ENCODE measurements at places on chromosomes 4 and X.

DNA sequence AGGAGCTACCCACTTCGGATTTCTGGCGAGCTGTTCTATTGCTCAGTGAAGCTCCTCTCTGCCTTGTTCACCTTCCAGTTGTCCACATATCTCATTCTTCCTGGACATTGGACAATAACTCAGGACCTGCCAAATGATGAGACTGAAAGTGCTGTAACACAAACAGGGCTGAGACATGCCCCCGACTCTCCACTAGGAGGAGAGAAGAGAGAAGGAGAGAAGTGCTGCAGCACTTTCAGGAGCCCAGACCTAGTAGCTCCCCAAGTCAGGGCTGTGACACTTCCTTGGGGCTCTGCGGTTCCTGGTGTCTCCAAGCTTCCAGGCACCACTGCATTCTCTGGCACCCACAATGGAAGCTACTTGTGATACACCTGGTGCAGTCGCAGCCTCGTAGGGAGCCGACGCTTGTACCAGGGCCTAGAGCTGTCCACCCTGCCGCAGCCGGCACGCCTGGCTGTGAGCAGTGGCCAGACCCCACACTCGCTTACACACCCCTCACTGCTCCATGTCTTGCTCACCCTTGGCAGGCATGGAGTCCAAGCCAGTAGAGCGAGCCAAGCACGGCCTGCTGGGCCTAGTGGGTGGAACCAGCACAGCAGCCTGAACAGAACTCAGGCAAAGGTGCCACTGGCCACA lies 234.9 kb downstream of the TECRL start:
- DNase-seq, result no peak

GRCh38 chr4:99652596-99653436 lies 4.8 kb downstream of the C4orf54 start:
- no peak for DNase-seq

GRCh38 chr4:101171747-101172146 lies 175.6 kb downstream of the PPP3CA start:
- DNase-seq, result no peak

GRCh38 chrX:23403849-23404248 lies 69.2 kb downstream of the PTCHD1 start:
- no peak for DNase-seq

- DNase-seq, result no peak
These were observed 58.0 kb downstream of the FBXO8 start for GRCh38 chr4:174225349-174226049.

- no peak for DNase-seq
These were observed 682.6 kb upstream of the GNPDA2 start for GRCh38 chr4:45408996-45409395.

Data from activated CD8-positive, alpha-beta memory T cell treated with anti-CD3 and anti-CD28 coated beads, Interleukin-2, amount 50 U/mL, for 4 hours (primary cell).